ENCODE measurements at places on chromosomes 2 and 18. TPM values are rescaled to one million over a fixed set of nuclear protein-coding genes. Genes with fewer than 3 reads are reported as not detected.
A peak's percentile ranks its signal among the peaks of the same experiment; 100 is the strongest.

SLC9A4 gene
- 0.15 TPM for total RNA-seq

FKBP1B gene
- 11.8 TPM for total RNA-seq

DNA sequence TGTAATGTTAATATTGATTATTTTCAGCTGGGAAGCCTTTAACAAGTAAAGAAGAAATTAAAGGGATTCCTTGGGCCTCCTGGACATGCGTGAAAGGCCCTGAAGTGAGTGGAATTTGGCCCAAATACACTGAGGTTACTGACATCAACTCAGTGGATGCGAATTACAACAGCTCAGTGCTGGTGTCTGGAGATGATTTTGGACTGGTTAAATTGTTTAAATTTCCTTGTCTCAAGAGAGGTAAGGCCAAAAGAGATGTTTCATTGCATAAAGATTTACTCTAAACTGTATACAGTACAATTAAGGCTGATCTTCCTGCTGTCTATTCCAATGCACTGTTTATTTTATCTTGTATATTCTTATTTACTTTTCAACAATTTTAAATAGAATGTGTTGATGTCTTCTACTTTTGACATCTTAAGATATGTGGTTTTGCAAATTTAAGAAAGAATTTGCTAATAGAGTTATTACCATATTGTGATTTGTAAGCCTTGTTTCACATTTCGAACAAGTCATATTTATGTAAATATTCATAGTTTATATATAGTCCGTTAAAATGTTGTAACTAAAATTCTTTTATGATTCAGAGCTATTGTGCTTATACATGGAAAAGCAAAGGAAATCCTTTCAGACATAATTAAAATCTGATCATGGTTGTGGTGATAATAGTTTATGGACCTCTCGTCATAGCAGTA, 130.3 kb downstream of the EML6 start:
- DNase-seq: no peak

- DNase-seq: no peak
Measured at GRCh38 chr2:172021955-172022354, 22.2 kb downstream of the METAP1D start.

DNA sequence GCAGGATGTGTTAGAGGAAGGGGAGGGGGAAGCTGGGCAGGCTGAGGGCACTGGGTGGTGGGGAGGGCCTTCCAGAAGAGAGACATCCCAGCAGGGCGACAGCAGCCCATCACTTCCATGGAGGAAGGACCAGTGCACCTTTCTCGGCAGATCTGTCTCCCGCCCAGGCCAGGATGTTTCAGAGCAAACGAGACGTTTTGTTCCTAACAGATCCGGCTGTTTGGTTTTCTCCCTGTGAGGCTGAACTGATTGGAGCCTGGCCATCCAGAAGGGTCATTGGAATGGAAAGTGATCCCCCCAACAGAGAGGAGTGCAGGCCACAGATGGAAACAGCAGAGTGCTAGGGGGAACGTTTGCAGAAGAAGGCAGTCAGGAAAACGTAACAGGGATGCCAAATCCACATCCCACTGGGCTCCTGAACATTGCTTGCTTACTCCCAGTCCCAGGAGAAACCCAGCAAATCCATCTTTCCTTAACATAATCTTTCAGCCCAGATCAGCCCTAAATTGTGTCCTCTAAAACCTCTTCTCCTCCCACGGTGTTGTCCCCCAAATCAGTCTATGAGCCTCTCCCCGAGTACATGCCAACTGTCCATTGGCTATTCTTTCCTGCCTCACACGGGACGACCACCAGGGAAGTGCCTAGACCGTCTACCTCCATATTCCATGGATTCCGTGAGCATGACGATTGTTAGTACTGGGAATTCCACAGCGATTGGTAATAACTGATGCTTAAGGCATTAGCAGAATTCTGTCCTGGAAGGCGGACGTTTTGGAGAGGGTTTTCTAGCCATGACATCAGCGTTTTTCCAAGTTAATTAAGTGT, 126.8 kb downstream of the SEPTIN10 start:
- no peak for DNase-seq

- no peak for DNase-seq
Measured at GRCh38 chr2:198476007-198476406, 671.6 kb downstream of the PLCL1 start.

DNA sequence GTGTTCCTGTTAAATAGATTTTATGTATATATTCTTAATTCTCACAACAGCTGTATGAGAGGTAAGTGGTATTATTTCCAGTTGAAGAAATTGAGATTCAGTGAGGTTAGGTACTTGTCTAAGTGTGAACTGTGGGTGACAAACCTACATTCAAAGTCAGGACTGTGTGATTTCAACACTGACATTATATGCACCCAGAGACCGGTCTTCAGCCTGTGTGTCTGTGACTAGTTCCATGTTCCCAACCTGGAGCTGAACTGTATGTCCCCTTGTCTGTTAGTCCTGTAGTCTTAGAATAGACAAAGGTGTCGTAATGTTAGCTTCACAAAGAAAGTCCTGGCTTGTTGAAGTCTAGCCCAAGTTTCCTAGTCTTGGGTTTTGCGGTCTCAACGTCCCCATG, 17.4 kb downstream of the PLEKHB2 start:
- no peak for DNase-seq

- DNase-seq: no peak
Measured at GRCh38 chr2:12543076-12543977, 173.4 kb upstream of the TRIB2 start.

DNA sequence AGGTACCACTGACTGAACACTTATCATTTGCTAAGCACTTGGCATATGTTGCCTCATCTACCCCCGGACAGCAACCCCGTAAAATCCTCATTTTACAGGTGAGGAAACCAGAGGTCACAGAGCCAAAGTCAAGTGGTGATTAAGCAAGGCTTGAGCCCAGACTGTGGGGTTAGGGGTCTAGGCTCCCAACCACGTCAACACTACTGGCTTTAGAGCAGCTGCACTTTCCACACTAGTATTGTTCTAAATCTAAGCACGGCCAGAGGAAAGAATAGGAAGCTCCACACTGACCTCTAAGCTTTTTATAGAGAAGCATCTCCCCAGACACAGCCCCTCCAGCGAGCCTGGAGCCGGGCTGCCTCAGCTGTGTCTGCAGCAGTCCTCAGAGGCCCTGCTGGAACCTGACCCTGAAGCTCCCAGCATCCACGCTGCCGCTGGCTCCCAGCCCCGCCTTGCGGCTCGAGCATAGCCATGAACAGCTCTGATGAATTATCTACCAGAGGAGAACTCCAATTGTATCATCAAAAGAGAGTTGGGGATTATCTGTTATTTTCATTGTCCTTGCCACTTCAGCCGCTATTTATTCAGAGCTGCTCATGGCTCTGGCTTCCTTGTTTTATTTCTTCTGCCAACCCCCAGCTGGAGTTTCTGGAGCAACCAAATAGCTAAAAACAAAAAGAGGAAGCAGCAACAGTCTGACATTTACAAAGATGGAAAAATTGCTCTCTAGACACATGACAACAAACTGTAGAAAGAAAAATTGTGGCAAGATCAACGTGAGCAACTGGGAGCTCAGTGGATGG, 62.2 kb upstream of the RTN4 start:
- DNase-seq: peak; percentile 65

DNA sequence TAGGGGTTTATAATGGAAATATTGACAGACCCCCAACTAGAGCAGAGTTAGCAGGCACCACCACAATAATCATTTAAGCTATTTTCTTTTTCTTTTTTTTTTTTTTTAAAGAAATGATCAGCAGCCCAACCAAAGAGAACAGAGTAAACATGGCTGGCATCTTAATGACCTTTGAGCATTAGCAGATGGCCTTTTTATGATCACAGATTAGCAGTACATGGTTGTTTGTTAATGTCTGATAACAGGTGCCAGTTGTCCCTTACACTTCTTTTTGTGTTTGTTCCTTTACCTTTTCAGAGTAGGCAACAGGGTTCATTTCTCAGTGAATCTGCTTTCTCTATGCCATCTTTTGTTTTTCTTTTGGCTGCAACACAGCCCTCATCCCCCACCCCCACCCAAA, 747.0 kb downstream of the BCL11A start:
- DNase-seq: no peak

DNA sequence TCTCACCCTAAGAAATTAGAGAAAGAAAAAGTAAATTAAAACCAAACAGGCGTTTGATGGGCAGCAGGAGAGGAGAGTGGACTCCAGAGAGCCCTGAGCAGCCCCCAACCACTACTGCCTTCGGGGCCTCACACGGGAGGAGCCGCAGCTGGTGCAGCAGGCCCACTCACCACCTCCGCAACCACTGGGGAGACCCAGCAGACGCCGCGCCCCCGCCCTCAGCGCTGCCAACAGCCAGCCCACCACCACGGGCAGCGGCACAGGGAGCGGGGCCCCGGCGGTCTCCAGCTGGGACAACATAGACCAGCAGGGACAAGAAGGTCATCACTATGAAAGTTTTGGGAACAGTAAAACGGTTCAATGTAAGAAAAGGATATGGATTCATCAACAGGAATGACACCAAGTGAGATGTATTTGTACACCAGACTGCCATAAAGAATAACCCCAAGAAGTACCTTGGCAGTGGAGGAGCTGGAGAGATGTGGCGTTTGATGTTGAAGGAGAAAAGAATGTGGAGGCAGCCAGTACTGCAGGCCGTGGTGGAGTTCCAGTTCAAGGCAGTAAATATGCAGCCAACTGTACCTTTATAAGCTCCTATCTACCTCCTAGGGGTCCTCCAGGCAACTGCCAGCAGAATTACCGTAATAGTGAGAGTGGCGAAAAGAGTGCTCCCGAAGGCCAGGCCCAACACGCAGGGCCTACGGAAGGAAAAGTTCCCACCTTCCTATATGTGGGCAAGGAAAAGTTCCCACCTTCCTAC, 76.5 kb downstream of the OLA1 start:
- no peak for DNase-seq

DNA sequence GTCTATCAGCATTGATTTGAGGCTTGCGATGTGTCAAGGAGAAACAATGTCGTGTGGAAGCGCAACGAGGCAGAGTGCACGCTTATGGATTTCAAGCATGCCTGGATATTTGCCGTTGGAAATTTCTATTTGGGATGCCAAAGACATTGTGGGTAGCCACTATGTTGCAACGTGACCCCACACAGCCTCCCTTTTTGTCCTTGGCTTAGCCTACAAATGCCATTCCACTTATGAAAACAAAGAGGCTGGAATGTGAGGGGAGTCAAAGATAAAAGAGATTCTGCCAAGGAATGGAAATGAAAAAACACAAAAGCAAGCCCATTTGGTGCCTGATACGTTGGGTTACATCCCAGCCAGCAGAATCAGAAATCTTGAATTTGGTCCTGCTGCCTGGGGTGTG, 721.2 kb downstream of the GALR1 start:
- no peak for DNase-seq

GRCh38 chr2:179862898-179863458, 1.6 kb upstream of the ZNF385B start:
- DNase-seq: no peak

DNA sequence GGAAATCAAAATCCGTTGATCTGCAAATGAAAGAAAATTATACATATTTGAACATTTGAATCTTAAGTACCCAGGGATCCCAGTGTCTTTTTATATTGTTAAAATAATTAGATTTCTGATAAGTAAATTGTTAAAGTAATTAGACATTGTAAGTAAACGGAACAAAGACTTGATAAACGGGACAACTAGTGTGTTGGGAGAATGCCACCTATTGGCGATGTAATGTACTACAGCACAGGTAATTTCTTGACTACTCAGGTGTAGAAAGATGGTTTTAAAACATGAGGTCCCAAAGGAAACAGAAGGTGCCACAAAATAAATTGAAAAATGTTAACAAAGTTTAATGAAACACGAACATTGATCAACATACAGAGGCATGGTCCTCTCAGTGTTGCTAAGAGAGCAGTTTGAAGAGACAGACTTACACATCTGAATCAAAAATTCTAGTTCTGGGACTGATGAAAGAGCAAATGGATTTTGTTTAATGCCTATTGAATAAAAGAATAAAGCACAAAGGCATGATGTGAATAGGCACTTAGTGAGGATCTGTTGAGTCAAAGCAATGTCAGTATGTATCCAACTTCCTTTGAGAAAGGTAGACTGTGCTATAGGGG, 103.4 kb upstream of the RASGRP3 start:
- peak; percentile 52 for DNase-seq

DNA sequence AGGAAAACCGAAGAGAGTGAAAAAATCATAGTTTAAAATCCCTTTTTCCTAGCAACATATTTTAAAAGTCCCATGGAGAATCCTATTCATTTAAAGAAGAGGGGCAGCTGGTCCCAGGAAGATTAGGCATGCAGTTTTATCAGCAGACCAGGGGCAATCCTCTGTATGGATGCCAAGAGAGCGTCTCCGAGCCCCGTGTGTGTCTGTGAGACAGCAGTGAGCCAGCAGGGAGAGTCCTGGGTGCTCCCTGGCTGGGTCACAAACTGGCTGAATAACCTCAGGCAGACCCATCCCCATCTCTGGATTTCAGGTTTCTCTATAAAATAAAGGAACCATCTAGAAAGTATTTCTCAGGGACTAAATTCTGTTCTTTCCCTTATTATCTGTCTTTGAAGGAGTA, 128.2 kb upstream of the RIOK3 start:
- no peak for DNase-seq

DNA sequence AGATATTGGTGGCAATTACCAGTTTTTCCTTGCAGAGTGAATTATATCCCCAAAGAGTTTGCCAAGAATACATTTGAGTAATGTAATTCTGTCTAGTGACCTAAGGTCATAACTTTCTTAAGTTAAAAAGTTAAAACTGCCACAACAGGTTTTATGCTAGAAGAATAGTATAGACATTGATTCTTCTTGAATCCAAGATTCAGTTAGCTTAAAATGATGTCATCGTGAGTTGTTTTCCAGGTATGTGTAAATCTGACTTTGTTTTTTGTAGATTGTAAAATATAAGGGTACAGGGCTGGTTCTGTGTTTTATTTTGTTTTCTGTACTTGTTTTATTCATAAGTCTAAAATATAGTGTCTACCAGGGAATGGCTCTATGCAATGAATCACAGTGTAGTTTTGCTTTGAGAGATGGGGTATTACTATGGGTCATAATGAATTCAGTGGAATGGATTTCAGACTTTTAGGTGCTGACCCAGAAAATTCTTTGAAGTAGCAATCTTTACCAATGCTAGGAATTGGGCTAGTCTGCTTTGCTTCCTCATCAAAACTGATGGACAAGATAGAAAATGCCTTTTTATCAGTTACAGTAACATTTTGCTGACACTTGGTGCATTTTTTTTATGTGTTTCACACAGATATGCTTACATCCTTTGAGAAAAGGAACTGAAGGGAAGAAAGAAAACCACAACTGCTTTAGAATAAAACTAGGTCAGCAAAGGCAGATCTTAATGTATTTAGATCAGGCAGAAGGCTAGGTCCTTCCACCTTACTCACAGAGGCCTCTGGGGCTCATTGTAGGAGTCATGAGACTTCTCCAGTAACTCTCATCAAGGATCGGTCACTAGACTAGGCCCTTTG, 20.8 kb upstream of the MGAT5 start:
- no peak for DNase-seq

- DNase-seq: no peak
Measured at GRCh38 chr2:115848192-115848591, 1405.8 kb downstream of the DPP10 start.

All from colonic mucosa (tissue), 4 donors.